ENCODE measurements at places on chromosomes 6 and 20. TPM values are rescaled to one million over a fixed set of nuclear protein-coding genes. Genes with fewer than 3 reads are reported as not detected.

DNA sequence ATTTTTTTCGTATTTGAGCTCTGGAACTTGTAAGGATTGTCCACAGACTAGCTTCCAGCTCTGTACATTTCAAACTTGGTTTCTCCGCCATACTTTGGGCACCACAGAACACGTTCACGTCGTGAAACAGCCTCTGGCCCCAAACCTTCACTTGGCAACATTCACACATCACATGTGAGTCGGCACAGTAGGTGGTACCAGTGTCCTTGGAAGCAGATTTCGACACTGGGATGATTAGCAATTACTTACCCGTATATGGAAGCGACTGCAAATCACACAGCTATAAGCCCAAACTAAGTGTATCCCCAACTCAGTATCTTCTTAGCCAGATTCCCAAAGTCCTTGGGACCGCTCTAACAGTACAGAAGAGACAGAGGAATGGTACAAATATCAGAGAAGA is 60.2 kb downstream of the MAFB start:
- DNase-seq = no peak

- DNase-seq = no peak
Measured at GRCh38 chr6:159053781-159054398, 9.1 kb upstream of the TAGAP start.

GRCh38 chr6:65450451-65450850 is 256.6 kb downstream of the EYS start:
- no peak for DNase-seq

DNA sequence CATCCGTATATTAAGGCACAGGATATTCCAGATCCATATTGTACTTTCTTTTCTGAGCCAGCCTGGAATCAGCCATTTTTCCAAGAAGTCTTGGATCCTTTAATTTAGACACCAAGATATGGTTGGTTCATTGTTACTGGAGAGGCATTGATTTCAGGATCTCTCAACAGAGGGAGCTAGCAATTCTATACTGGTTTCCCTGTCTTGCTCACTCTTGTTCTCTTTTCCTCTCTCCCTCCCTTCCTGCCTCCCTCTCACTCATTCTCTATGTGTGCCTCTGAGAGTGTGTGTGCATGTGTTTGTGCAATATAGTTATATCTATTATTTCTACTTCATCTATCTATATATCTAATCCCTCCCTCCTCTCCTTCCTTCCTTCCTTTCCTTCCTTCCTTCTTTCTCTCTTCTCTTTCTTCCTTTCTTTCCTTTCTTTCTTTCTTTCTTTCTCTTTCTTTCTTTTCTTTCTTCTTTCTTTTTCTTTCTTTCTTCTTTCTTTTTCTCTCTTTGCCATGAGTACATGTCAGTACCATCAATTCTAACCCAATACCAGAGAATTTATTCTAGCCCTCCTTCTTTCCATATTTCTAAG is 299.1 kb downstream of the EPHA7 start:
- DNase-seq = no peak

GRCh38 chr6:14644381-14644780 is 526.8 kb downstream of the CD83 start:
- DNase-seq = no peak

GRCh38 chr6:136989571-136990241 is 55.1 kb downstream of the IL20RA start:
- DNase-seq = peak; percentile 38

DNA sequence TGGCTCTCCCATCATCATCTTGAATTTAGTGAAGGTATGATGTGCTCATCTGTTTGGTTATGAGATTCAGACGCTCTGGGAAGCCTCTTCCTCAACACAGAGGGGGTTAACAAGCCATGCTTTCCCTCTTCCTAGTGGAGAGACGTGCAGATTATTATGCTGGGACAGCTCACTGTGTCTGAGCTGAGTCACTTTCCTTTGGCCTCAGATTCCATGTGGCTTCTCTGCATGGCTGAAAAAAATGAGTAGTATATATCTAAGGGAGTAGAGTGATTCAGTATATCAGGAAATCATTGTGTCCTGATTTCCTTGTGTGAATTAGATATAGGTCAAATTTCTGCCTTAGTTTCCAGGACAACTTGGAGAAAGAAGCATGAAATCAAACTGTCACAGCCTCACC is 52.6 kb downstream of the FIG4 start:
- no peak for DNase-seq

GRCh38 chr20:44861531-44862006 is 23.9 kb upstream of the YWHAB start:
- DNase-seq = no peak

DNA sequence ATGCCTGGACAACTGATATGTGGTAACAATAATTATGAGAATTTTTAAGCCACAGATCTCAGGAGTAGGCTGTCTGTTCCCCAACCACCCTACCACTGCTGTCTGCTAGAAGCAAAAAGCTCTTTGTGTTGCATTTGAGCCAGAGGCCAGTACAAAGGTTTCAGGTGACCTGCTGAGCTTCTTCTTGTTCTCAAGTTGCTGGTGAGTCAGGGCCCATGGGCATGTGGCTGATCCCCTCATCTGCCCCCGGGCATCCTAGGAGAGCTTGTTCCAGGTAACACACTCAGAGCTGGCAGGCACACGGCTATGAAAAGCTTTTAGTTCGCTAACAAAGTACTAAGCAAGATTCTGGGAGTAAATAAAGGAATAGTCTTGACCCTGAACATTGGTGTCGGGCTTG is 285.3 kb downstream of the CDC5L start:
- no peak for DNase-seq

DNA sequence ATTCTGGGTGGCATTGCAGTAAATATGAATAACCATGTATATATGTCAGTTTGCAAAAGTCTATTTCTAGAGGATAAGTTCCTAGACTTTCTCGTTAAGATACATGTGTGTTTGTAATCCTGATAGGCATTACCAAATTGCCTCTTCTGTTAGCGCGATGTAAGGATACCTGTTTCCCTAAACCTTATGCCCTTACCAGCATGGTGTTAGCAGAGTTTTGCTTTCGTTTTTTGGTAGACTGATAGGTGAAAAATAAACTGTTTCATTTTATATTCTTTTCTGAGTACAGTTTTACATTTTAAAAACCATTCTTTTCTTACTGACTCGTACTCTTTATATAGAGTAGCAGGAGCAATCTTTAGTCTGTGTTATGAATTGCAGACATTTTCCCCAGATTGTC is 32.3 kb downstream of the SNX9 start:
- DNase-seq = no peak

- no peak for DNase-seq
Measured at GRCh38 chr6:135853986-135854385, 2.5 kb downstream of the PDE7B start.

DNA sequence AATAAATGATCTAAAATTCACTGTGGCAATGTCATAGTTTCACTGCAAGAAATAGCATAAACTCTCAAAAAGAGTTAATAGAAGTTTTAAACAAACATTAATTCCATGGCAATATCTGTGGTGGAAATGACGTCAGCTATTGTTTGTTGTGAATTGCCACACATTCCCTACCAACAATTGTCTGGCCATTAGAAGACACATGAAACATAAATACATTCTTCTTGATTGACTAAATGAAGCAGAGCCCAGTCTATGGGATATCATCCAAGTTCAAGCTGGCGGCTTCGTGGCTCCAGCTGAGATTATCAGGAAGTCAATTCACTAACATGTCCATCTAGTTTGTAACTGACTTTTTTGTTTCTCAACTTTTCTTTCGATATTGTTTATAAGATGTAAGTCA is 369.0 kb downstream of the ARHGAP18 start:
- DNase-seq = no peak

DNA sequence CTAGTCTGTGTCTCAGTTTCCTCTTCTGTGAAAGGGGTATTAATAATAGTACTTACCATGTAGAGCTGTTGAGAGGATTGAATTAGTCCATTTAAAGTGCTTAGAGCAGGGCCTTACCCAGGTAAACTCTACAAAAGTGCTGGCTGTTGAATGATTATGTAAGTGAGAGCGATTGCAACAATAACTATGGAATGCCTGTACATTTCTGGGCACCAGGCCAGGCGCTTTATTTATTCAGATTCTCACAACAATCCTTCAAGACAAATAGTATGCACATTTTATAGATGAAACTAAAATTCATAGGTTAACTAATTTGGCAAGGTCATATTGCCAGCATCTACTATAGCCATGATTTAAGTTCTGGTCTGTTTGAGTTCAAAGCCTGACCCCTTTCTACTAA is 78.3 kb upstream of the MMS22L start:
- no peak for DNase-seq

DNA sequence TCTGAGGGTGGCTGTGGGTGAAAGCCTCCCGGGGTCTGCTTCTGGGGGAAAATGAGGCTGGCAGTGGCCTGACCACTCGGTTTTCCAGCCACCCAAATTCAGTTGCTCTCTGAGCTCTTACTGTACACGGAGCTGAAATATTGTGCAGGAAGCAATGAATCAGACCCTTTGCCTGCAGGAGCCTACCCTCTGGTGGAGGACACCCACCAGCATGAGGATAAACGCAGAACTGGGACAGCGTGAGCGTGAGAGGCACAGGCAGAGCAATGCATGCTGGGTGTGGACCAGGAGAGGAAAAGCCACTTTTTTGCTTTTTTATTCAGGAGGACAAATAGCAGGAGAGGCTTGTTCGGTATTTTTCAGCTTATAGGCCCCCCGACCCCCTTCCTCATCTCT is 298.0 kb downstream of the QKI start:
- DNase-seq = no peak

GRCh38 chr20:46261456-46262253 is 46.6 kb downstream of the CDH22 start:
- no peak for DNase-seq

- DNase-seq = no peak
Measured at GRCh38 chr20:37358366-37359150, 12.6 kb downstream of the SRC start.

- no peak for DNase-seq
Measured at GRCh38 chr6:148457137-148457842, 114.7 kb downstream of the SASH1 start.

- DNase-seq = no peak
Measured at GRCh38 chr20:45969712-45970634, 2.0 kb downstream of the ZNF335 start.

DNA sequence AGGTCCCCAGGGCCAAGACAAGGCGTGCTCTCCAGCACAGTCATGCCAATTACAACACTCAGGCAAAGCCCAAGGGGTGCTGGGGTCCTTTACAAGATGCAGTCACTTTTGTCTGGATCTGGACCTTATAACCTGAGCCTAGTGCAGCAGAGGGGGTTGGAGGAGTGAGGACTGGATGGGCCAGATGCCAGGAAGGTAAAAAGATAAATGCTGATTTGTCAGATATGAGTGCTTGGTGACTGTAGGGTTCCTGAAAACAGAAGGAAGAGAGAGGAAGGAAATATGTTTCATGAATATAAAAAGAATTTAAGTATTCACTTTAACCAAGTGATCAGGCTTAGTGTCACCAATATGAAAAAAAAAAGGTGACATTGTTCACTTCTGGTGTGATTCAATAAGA is 43.4 kb upstream of the TFAP2A start:
- DNase-seq = no peak

DNA sequence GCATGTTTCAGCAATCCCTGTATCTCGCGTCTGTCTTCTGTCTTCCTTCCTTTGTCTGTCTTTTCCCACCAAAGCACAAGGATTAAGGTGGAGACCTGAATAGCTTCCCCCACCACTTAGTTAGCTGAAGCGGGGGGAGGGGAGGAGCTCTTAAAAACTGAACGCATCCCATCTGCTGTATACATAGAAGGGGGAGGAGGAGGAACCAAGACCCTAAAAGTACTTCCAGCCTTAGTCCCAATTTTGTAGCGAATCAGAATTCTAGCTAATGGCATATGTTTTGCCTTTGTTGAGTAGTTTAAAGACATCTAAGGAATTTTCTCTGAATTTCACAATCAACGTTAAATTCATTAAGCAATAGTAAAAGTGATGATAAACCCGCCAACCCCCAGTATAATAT is 47.9 kb downstream of the GNAS start:
- DNase-seq = no peak

- DNase-seq = no peak
Measured at GRCh38 chr6:35128496-35128895, 12.6 kb downstream of the TCP11 start.

Gene MCHR2
- not detected for polyA plus RNA-seq

Gene CCM2L
- polyA plus RNA-seq = 5.4 TPM

Gene RREB1
- polyA plus RNA-seq = 19.6 TPM

Gene OPRL1
- polyA plus RNA-seq = 1.1 TPM

Gene TRIM40
- polyA plus RNA-seq = not detected

Gene WFDC5
- polyA plus RNA-seq = not detected

Gene SPTLC3
- polyA plus RNA-seq = 3.0 TPM

Gene CCN6
- polyA plus RNA-seq = 0.26 TPM

Gene TAF8
- 13.6 TPM for polyA plus RNA-seq

Gene SAMD5
- not detected for polyA plus RNA-seq
